ENCODE measurements at places on chromosomes 2 and 18.
A peak's percentile ranks its signal among the peaks of the same experiment; 100 is the strongest.

- no peak for DNase-seq
Observed at GRCh38 chr2:127423478-127423843, 5.2 kb downstream of the PROC start.

GRCh38 chr2:237182422-237183123 lies 96.9 kb downstream of the COPS8 start:
- no peak for DNase-seq

GRCh38 chr2:152022090-152022489 lies 76.8 kb downstream of the CACNB4 start:
- DNase-seq: no peak

DNA sequence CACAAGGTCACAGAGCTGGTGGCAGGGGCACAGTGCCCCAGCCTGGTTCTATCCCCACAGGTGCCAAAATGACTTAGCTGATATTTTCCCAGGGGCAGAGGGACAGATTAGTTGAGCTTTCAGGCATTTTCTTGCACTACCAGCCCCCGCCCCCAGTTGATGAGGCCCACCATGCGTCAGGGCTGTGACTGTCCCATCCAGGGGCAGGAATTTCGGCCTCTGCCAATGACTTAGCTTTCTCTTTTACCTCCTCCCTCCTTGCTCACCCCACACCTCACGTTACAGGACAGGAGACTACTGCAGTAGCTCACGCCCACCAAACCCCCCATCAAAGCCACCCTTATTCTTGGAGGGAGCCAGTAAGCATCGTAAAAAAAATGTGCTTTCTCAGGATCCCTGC lies 31.5 kb downstream of the MRO start:
- DNase-seq: no peak

DNA sequence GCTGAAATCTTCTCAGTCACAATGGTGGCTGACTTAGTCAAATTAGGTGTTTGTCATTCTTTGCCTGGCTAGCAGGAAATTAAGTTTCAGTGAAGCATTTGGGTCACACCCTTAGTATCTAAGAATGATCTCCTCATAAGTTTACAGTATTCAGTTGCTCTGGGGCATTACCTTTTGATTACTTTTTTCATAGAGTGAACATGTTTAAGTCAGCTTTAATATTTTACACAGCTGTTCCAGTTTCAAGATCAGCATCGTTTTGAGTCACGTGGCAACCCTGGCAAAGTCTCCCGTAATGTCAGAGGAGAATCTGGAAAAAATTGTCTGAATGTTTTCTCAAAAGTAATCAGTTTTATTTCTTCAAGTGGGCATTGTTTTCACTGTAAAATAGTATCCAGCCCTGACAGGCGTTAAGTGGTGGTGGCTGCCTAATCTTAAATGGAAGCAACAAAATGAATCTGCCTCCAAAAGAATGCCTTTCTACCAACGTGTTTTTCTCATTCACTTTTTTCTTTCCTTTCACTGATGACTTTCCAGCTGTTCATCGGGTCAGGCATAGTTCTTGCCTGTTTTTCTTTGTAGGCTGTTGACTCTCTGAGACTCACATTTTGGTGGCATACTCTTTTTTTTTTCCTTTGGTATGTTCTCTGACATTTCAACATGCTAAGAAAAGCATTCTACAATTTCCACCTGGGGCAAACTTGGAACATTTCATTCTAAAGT lies 319.6 kb upstream of the TCF4 start:
- DNase-seq: no peak

DNA sequence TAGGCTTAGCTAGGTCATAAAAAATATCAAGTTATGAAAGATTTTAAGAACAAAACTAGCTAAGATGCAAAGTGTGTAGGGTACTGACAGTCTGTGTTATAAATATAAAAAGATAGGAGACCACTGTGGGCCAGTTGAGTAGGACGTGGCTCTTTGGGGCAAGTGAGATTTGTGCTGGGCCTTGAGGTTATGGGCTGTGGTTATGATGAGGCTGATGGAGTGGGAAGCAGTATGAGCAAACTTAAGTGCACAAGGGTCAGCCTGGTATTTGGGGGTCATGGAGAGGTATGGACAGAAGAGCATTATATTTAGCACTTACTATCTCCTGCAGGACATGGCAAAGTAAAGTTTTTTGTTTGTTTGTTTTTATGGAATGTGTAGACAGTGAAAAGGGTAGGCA lies 70.1 kb downstream of the SETBP1 start:
- no peak for DNase-seq

DNA sequence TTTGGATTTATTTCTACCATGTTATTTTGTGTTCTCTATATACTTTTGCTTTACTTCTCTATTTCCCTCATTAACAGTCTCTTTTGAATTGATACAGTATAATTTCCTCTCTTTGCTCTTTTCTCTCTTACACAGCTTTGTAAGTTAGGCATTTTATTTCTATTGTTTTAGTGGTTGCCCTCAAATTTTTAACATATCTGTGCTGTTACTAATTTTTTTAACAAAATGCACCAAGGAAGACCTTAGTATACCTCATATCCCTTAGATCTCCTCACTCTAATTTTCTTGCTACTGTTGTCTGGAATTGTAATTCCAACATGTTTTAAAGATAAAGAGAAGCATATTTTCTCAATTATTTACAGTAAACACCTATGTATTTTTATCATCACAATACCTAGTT lies 416.8 kb upstream of the SLC14A2 start:
- no peak for DNase-seq

GRCh38 chr2:205650450-205650849 lies 31.9 kb upstream of the NRP2 start:
- no peak for DNase-seq

DNA sequence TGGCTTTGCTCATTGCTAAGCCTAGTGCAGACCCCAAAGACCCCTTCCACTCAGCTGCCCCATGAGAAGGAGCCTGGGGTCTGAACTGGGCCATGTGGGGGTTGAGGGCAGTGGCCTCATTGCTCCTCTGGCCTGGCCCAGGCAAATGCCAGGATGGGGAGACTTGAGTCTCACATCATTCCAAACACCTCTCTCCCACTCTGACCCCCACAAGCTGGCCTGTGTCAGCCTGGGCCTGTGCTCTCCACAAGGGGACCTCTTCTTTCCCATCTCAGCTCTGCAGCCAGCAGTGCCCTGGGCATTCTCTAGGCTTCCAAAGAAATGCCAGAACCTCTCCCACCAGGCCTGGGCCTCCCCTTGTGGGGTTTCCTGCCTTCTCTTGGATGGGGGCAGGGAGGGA lies 45.8 kb upstream of the OTOF start:
- DNase-seq: no peak

GRCh38 chr2:207328944-207329386 lies 163.2 kb upstream of the KLF7 start:
- no peak for DNase-seq

- no peak for DNase-seq
Observed at GRCh38 chr2:10256515-10257031, 46.1 kb upstream of the HPCAL1 start.

DNA sequence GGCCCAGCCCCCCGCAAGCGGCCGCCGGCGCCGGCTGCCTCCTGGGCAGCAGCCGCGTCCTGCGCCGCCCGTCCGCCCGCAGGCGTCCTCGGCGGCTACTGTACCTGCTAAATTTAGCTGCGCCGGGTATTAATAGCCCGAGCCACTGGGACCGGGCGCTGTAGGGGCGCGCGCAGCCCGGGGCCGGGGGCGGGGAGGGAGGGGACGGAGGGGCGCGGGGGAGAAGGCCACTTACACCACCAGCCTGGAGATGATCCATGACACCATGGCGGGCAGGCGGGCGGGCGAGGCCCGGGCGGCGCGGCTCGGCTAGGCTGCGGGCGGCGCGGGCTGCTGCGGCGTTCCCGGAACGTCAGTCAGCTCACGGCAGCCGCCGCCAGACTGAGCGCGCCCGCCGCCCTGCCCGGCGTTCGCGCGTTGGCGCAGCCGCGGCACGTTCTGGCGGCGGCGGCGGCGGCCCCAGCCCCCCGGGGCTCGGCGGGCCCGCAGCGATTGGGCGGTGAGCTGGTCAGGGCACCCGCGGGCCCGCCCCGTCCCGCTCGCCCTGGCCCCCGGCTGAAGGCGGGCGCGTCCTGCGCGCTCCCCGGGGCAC lies at the start of gene REEP1:
REEP1 (minus strand) TSS at position 383 of the 592 bp plus-strand sequence; CDS start at position 267, 116 bp downstream.
- DNase-seq: no peak

DNA sequence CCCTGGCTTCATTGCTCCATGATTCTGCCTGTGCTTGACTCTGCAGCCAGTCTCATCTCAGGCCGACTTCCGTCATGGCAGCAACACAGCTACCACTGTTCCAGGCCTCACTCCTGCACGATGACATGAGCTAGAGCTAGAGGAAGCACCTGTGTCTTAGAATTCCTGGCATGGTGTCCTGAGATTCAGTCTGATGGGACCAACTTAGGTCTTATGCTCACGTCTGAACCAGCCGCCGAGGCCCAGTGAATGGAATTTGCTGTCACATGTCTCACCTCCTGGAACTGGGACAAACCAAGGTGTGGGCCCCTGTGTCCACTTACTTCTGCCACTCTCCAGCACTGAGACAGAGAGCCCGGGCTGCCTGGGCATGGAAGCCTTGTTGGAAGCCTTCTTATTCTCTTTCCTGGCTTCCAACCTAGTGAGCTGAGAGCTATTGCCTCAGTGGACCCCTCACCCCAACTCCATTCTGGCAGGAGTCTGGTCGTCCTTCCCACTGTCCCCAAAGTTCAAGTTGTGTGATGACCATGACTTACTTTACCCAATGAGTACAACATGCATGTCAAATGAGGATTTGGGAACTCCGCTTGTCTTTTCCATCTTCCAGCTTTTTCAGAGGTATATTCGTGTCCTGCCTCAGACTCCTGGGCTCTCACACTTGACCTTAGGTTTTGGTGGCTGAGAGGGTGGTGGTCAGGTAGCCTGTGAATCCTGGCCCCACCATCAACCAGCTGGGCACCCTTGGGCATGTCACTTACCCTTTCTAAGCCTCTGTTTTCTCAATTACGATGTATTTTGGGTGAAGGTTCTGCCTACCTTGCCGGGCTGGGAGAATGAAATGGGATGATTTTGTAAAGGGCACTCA lies 39.1 kb upstream of the HS6ST1 start:
- no peak for DNase-seq

GRCh38 chr2:217976301-217976700 lies 26.5 kb downstream of the TNS1 start:
- no peak for DNase-seq

DNA sequence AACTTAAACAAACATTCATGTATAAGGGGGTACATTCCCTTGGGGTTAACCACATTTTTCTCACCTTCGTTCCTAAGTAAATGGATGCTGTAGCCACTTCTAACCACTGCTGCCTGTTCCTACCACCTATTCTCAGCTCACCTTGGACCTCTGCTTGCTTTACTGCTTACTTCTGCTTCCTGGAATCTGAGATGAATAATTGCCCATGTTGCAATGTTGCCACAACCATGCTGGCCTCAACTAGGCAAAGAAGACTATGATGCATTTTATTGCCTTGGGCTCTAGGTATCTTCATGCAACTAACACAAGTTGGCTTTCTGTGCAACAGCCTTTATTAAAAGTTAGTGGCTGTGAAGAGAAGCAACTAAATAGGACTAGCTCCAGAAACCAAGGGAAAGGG lies 106.3 kb upstream of the TCF4 start:
- no peak for DNase-seq

DNA sequence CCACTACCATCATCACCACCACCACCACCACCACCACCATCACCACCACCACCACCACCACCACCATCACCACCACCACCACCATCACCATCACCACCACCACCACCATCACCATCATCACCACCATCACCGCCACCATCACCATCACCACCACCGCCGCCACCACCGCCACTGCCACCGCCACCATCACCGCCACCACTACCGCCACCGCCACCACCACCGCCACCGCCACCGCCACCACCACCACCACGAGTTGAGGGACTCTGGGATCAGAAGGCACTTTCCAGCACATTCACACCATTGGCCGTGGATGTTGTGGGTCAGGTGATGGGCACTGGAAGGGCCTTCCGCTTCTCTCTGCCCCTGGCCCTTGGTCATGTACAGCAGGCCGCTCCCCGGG lies 48.8 kb downstream of the ODC1 start:
- DNase-seq: no peak

- DNase-seq: no peak
Observed at GRCh38 chr2:73031095-73031678, 40.3 kb downstream of the SFXN5 start.

- no peak for DNase-seq
Observed at GRCh38 chr2:68436270-68436669, 30.8 kb downstream of the FBXO48 start.

DNA sequence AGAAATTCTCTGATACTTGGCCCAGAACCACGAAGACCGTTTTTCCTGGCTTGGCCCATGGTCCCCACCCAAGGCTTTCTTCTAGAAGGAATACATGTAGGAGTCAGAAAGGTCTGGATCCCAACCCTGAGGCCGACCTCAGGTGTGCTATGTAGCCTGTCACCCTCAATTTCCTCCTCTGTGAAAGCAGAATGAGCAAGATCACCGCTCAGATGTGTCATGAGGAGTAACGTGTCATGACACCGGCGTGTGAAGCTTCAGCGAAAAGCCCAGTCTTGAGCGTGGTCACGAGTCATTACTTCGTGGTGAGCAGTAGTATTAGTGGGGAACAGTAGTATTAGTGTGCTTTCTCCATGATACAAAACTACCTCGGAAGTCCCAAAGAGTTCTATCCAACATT lies 103.4 kb downstream of the ALPK2 start:
- no peak for DNase-seq

DNA sequence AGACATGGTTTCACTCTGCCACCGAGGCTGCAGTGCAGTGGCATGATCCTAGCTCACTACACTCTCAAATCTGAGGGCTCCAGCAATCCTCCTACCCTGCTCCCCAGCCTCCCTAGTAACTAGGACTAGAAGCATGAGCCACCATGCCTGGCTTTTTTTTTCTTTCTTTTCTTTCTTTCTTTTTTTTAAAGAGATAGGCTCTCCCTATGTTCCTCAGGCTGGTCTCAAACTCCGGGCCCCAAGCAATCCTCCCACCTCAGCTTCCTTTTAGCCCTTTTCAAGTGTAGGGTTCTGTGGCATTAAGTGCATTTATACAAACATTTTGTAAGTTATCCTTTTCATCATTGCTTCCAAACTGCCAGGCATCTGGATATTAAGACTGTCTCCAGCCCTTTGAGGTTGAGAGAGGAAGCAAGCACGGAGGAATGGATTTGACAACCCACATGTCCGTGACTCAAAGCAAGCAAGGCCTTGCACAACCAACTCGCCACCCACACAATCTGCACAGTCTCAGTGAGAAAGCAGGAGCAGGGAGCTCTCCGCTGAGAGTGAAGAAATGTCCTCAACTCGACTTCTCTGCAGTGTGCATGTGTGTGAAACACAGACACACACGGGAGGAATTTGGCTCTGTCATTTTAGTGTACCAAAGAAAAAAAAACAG lies 65.6 kb downstream of the ATP8B1 start:
- no peak for DNase-seq

GRCh38 chr2:185147361-185147760 lies 549.0 kb downstream of the ZNF804A start:
- DNase-seq: peak; percentile 11

GRCh38 chr2:30732376-30732775 lies 74.9 kb downstream of the CAPN13 start:
- DNase-seq: no peak
